HEK293T (cell line): ENCODE measurements at places on chromosomes 1 and 21.

GRCh38 chr1:244350027-244350426 is 101.7 kb downstream of the ADSS2 start:
- DNase-seq, result no peak

DNA sequence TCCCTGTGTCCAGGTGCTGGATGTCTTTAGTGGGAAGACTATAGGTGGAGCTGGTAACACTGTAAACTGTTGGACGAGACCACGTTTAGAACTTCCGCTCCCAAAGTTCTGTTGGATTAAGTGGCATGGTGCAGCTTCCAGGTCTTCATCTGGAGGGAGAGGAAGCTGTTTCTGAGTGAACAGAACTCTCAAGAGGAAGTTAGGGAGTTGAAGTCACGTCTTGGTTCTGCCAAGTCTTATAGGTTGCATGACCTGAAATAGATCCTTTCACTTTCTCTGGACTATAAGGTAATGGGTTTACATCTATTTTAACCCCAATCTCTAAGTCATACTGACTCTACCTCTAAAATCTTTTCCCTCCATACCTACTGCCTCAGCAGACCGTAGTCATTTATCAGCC is 97.4 kb upstream of the TNR start:
- no peak for DNase-seq

- DNase-seq, result no peak
These were observed 33.6 kb downstream of the RUNX1 start for GRCh38 chr21:35015435-35016024.

DNA sequence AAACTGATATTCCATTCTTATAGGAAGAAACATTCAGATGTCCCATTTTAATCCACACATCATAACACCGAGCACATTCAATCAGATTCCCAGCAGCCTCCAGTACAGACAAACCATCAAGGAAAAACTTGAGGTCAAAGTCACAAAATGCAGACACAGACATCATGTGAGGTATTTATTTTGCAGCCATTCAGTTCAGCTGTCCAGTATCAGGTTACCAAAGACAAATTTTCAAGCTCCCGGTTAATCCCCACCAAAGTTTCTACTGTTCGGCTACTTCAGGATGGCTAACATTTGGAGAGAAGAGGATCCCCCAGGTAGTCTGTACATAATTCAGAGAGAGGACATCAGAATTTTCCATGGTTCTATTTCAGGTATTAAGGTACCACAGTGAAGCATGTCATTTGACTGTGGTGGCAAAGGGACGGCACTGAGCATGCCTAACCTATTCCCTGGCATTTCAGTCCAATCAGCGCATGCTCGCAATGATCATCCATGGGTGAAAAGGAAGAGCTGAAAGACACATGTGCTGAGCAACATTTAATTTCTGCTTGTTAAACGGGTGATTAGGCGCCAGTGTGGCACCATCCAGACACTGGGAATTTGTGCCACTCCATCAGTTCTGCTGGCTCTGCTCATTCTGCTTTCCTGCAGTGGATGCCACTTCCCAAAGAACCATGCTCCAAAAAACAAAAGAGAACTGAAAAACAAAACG is 13.6 kb upstream of the NDC1 start:
- no peak for DNase-seq

DNA sequence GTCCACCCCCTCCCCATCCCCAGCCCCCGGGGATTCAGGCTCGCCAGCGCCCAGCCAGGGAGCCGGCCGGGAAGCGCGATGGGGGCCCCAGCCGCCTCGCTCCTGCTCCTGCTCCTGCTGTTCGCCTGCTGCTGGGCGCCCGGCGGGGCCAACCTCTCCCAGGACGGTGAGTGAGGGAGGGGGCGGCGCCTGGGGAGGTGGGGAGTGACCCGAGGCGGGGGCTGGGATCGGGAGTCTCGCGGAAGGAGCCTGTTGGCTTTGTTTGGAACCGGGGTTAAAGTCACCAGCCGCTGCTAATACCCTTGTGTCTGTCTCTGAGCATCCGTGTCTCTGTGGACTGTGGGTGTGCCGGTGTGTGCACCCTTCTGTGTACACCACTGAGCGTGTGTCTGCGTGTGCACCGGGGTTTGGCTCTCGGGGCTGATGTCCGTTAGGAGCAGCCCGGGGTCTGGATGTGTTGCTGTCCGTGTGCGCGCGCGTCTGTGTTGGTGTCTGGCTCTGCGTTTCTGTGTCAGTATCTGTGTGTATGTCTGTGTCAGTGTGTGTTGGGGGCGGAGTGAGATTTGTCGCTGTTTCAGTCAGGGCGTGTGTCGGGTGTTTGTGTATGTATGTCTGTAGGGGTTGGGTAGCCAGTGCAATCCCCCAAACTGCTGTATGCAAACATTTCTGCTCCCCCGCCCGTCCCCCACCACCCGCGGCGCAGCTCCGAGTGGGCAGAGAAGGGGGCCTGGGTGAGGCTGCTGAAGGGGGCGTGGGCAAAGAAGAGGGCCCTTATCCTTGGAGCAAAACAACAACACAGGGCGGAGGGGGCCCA is 480 bp downstream of the CADM3 start:
- no peak for DNase-seq

- DNase-seq, result no peak
These were observed 33.0 kb upstream of the ADARB1 start for GRCh38 chr21:45041351-45041805.

DNA sequence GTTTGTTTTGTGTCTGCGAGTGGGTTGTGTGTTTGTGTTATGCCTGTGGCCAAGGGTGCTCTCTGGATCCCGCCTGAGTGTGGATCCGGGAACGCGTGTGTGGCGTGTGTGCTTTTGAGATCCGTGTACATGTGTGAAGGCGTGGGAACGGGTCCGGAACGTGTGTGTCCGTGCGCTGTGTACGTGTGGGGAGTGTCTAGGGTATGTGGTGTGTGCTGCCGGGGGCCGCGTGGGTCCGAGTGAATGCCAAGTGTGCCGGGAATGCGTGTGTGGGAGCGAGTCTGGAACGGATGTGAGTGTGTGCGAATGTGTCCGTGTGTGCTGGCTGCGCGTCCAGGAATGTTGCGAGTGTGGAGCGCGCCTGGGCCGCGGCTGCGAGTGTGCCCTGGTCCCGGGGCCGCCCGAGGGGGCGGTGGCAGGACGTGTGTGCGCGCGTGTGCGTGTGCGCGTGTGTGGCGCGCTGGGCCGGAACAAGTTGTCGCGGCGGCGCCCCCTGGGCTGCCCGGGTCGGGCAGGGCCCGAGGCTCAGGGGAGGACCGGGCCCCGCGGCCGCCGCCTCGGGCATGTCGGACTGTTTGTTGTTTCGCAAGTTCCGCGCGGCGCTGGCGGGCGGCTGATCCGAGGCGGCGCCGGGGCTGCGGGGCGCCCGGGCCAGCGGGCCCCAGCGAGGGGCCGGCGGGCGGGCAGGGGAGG is 953 bp downstream of the PTPRU start:
- peak; percentile 65 for DNase-seq

DNA sequence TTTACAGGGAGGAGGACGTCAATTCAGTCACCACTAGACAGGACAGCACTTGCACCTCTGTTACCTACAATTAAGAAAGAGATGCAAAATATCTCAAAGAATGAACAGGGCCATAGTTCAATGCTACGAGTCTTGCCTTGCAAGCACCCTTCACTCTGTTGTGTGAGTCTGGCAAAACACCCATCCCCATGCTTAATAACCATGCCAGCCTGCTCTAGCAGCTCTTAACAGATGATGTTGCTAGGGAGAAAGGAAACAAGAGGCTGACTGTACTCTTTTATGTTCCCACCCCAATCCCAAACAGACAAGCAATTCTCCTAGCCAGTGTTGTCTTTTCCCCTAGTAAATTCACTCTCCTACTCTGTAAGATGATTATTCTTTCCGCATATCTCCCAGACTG is 5.3 kb downstream of the CBR1 start:
- no peak for DNase-seq

GRCh38 chr1:11176081-11176706 is 13.0 kb upstream of the ANGPTL7 start:
- DNase-seq, result no peak

GRCh38 chr1:158124034-158124433 is 56.7 kb upstream of the CD1D start:
- DNase-seq, result no peak

DNA sequence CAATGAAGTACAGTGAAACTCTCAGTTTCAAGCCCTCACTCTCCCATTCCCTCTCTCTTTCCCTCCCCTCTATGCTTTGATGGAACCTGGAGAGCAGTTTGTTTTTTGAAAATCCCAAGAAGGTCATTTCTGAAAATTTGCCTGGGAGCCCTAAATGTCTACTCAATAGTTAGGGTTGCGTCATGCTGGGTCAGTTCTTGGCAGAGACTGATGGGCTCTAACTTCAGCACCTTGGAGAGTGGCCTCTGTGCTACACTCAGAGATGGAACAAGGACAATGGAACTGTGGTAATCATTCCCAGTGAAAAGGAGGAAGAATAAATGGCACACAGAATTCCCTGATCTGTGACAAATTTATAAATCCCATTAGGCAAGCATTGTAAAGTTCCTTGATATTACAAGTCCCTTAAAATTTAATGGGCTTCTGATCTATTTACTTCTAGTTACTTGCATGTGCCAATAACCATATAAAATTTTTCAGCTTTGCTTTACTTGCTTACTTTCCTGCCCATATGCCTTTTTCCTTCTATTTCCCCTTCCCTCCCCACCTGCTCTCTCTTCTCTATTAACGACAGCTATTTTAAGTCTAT is 182.9 kb upstream of the KCND3 start:
- peak; percentile 54 for DNase-seq

GRCh38 chr1:204711947-204712701 is 26.6 kb upstream of the LRRN2 start:
- DNase-seq, result no peak

- no peak for DNase-seq
These were observed 16.7 kb upstream of the VSIG8 start for GRCh38 chr1:159879136-159879535.

DNA sequence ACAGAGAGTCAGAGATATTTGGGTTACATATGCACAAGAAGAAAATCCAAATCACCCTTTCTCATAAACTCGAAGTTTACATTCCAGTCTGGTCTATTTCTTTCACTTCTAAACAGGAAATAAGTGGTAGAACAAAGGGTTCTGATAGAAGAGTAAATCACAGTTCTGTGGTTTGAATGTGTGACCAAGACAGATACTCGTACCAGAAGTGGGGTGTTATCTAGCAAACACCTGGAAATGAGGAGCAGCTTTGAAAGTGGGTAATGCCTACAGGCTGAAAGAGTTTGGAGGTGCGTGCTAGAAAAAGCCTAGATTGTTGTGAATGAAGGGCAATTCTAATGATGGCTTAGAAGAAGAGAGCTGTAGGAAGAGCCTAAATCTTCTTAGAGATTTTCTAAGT is 74.7 kb downstream of the FH start:
- DNase-seq, result no peak

- DNase-seq, result no peak
These were observed 81.0 kb downstream of the NOTCH2 start for GRCh38 chr1:119988306-119989062.

- no peak for DNase-seq
These were observed 1765.9 kb downstream of the PLA2G4A start for GRCh38 chr1:188594542-188595235.
